ENCODE measurements at places on chromosomes 1 and 21.

GRCh38 chr1:89260566-89261255 is 11.9 kb downstream of the GBP5 start:
- DNase-seq, result no peak

DNA sequence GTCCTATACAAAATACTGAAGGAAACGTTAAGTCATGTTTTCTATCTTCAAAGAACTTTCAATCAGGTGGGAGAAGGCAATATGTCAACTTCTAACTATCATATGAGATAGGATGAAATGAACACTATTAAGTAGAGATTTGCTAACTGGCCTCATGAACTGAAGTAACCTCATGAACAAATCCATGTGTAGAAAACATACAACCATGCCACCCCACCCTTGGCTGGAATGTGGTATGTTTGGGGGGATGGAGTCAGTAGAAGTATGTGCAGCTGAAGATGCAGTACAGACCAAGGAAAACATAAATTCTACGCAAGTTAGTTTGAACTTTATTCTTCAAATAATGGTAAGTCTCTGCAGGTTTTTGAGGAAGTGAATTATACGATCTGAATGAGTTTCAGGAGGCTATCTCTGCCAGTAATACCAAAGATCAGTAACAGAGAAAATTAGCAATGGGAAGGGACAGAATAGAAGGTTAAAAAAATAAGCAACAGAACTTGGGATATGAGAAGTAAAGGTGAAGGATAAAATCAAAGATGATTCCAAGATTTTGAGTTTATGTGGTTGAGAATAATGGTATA is 4.5 kb downstream of the TRMT1L start:
- no peak for DNase-seq

DNA sequence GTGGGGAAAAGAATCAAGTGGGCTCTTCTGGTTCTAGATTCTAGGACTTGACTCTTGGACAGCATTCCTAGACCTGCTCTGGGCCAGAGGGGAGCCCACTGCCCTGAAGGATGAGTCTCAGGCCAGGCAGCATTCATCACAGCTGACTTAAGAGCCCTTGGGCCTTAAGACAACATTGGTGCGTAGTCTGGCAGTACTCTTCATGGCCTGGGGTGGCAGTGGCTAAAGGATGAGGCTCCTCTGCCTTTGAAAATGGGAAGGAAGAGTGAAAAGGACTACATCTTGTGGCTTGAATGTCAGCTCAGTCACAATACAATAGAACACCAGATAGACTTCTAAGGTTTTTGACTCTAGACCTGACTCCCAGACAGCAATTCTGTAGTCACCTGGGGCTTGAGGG is 1415.1 kb upstream of the PRMT6 start:
- DNase-seq, result no peak

DNA sequence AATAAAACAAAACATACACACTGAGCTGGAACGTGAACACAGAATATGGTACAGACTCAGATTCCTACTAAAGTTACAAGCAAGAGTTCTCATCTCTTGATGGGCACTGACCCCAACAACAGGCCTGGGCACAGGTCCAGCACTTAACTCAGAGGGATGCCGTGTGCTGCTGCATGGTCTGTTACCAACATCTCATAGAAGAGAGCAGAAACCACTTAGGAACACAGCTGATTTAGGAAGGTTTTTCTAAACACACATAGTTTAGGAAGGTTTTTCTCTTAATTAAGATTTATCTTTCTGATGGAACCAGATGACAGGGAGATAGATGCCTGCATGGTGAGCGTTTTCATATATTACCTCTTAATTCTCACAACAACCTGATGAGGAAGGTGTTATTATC is 1.5 kb downstream of the GCLM start:
- no peak for DNase-seq

DNA sequence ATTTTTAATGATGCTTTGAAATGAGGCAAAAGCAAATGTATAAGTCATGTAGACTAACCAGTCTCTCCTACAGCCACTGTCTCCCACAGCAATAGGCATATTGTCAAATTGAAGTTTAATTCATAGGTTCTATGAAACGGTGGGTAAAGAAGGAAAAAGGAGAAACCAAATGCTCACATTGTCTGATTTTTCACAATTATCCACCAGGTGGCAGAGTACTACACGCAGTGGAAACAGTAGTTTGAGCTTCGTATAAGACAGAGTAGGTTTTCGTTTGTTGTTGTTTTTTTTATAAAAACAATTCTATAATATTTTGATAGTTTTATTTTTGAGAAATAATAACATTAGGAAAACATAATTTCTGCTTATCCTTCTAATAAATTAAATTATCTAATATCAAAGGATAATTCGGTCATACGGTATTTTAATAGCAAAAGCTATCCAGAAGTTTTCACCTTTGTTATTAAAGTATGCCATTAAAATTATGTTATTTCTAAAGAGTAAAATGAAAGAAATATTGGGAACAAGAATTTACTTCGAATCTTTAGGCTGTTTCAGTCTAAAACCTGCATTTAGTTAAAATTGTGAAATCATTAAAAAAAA is 39.1 kb downstream of the TYW3 start:
- peak; percentile 22 for DNase-seq

DNA sequence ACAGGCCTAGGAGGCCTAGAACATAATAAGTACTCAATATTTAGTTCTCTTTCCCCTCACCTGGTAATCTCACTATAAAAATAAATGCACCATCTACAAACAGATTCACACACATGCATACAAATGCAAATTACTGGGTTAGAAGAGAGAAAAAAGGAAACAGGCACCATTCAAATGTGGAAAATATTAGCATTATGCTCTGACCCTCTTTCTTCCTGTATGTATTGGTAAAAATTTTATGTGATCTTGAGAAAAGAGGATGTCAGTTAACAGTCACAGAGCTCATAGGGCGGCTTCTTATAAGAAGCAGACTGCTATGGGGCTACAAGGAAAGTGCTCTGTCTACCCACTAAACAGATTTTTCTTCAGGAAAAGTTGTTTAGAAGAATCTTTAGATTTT is 565.4 kb downstream of the LMO4 start:
- DNase-seq, result no peak

- DNase-seq, result no peak
Observed at GRCh38 chr21:36551731-36552433, 72.0 kb upstream of the CLDN14 start.

- DNase-seq, result no peak
Observed at GRCh38 chr1:7427605-7428300, 343.3 kb upstream of the VAMP3 start.

DNA sequence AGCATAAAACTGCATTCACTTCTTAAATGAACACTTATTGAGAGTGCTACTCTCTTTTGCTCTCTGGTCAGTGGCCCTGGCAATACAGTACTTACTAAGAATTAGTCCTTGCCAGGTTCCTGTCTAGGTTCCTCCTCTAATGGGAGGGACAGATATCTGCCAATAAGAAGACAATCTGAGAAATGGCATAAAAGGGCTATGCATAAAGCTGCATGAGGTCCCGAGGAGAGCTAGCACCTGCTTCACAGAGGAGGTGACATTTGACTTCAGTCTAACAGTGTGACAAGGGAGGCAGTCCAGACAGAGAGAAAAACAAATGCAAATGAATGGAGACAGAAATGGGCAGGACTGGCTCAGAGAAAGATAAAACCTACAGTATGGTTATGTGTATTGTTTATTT is 357.1 kb upstream of the SGIP1 start:
- DNase-seq, result no peak

DNA sequence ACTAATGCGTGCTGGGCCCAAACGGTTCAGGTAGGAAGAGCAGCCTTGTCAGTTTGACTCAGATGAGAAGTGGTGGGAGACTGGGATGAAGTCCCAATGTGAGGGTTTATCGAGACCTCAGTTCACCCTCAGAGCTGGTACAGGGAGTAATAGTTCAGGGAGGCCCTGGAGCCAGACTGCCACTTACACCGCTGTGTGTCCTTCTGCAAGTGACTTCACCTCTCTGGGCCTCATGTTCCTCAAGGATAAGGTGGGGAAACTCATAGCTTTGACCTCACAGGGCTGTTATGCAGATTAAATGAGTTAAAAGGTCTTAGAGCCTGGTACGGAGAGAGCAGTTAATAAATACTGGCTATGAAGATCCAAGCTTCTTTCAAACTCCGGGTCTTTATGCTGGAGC is 219.9 kb downstream of the TRABD2B start:
- DNase-seq, result no peak

- DNase-seq, result no peak
Observed at GRCh38 chr1:2177946-2178538, 16.5 kb downstream of the FAAP20 start.

- no peak for DNase-seq
Observed at GRCh38 chr1:184025242-184025675, 12.3 kb downstream of the COLGALT2 start.

GRCh38 chr1:242178436-242178835 is 179.5 kb upstream of the MAP1LC3C start:
- DNase-seq, result no peak

- DNase-seq, result no peak
Observed at GRCh38 chr1:248751142-248751541, 4.4 kb downstream of the LYPD8 start.

- DNase-seq, result no peak
Observed at GRCh38 chr1:52056937-52057231, 789 bp downstream of the BTF3L4 start.

DNA sequence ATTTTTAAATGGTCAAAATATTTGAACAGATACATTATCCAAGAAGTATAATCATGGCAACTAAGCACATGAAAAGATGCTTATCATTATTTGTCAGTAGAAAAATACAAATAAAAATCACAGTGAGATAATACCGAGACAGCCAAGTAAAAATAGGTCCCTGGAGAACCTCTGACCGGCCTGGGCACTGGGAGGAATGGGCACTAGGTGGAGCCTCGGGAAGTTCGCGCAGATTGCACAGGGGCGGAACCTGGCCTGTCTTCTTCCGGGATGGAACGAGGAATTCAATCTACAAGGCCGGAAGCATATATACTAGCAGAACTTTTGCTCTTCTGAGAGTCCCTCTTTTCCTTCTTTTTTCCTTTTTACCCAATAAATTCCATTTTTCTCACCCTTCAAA is 148.5 kb upstream of the CHRM3 start:
- no peak for DNase-seq

GRCh38 chr1:223144431-223144830 is 1.4 kb upstream of the TLR5 start:
- no peak for DNase-seq

- DNase-seq, result no peak
Observed at GRCh38 chr1:98538106-98538505, 123.4 kb upstream of the SNX7 start.

- no peak for DNase-seq
Observed at GRCh38 chr1:7896994-7897393, 43.6 kb downstream of the TNFRSF9 start.

DNA sequence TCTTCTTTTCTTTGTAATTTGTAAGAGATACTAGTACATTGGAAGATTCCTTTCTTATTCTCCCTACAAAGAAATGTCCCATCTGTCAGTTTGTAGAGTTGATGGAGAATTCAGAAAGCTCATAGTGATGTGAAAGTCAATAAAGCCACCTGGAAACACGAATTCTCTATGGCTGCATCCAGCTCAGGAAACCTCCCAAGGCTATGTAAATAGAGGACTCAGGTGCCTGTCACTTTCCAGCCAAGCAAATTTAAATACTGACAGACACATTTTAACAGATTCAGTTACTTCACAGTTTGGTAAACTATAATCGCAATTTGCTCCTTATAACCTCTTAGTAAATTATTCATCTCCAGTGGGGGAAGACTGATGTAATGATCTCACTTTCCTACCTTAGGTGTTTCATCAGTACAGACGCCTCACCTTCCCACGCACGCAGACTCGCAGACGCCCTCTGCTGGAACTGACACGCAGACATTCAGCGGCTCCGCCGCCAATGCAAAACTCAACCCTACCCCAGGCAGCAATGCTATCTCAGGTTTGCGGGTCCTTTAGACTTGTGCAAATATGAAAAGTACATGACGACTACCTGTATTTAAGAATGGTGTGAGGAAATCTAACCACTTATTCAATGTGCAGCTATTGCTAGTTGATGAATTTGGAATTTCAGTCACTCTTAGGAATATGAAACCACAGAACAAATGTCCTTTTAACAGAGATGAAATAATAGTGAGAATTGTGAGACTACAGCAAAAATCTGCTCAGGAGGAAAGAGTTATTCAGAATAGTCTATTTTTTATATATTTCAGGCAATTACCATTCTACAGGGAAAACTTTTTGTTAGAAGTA is 60.6 kb downstream of the PTPRC start:
- peak; percentile 76 for DNase-seq

- no peak for DNase-seq
Observed at GRCh38 chr1:236471653-236472052, 52.1 kb upstream of the LGALS8 start.

- DNase-seq, result peak; percentile 60
Observed at GRCh38 chr1:224380003-224380402, 23.3 kb downstream of the CNIH4 start.

- no peak for DNase-seq
Observed at GRCh38 chr21:43868461-43868860, 3.4 kb downstream of the AGPAT3 start.

GRCh38 chr1:15948595-15949452 is 27.1 kb downstream of the ZBTB17 start:
- peak; percentile 42 for DNase-seq

- DNase-seq, result no peak
Observed at GRCh38 chr1:174022976-174023277, 770 bp upstream of the RC3H1 start.

- no peak for DNase-seq
Observed at GRCh38 chr1:191752342-191752741, 405.9 kb upstream of the RGS18 start.

DNA sequence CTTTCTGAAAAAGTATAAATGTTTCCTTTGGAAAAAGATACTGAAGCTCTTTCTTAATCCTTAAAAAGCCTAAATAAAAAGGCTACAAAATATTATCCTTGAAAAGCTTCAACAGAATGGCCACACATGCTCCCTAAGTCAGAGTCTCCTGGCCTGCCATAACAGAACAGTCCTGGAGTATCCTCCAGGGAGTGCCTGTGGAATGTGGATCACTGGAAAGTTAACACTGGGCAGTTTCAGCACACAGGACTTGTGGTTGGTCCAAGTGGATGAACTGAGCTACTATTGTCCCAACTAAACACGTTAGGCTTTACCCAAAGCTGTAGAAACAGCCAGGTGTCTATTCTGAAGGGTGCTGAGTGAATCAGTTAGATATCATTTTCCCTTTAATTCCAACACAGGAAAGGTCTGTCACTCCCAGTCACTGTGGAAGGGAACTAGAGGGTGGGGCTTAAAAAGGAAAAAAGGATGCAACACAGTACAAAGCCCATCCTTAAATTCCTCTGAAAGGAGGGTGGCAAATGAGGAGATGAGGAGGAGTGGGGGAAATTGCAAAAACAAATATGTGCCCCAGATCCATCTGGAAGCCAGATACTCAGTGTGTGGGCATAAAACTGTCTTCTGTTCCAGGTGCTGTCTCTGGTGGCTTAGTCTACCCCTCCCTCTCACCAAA is 196.3 kb upstream of the SPAG17 start:
- DNase-seq, result no peak

GRCh38 chr1:162056043-162056442 is 13.4 kb upstream of the NOS1AP start:
- DNase-seq, result peak; percentile 40

DNA sequence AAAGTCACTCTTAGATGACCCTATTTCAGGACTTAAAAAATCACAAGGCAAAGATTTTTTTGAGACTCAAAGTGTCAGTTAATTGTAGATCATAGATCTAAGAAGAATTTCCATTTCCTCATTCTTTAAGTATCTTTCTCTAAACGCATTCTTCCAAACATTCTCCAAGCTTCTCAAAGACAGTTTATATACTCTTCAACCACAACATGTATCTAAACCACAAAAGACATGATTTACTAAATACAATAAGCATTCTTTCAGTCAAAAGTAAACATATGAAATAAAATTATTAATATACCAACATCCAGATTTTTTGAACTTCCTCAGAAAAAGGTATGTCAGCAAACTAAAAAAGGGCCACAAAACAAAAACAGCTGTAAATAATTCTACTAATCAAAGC is 24.4 kb downstream of the RC3H1 start:
- DNase-seq, result no peak
